ENCODE measurements at places on chromosomes 7 and 10. TPM values are rescaled to one million over a fixed set of nuclear protein-coding genes. Genes with fewer than 3 reads are reported as not detected.

- H3K27me3 ChIP-seq, result no peaks in the 10 kb centered on the region
- H3K4me1 ChIP-seq, result no peaks in the 10 kb centered on the region
- no peak overlapping the region for H3K4me3 ChIP-seq
- H3K27ac ChIP-seq, result no peak overlapping the region
Observed at GRCh38 chr7:86920154-86920553, 139.3 kb downstream of the ELAPOR2 start.

- peaks cover 16% of the 10 kb centered on the region for H3K4me1 ChIP-seq
- no peaks in the 10 kb centered on the region for H3K36me3 ChIP-seq
- H3K27me3 ChIP-seq, result no peaks in the 10 kb centered on the region
- no peak overlapping the region for H3K4me3 ChIP-seq
Observed at GRCh38 chr10:35872671-35873070, 230.6 kb upstream of the FZD8 start.

GRCh38 chr7:121406944-121407343 lies 10.8 kb upstream of the FAM3C start:
- peak overlapping the region; percentile 81 for H3K27ac ChIP-seq
- peaks cover 6% of the 10 kb centered on the region for H3K4me1 ChIP-seq
- H3K4me3 ChIP-seq, result no peak overlapping the region
- H3K36me3 ChIP-seq, result no peaks in the 10 kb centered on the region

DNA sequence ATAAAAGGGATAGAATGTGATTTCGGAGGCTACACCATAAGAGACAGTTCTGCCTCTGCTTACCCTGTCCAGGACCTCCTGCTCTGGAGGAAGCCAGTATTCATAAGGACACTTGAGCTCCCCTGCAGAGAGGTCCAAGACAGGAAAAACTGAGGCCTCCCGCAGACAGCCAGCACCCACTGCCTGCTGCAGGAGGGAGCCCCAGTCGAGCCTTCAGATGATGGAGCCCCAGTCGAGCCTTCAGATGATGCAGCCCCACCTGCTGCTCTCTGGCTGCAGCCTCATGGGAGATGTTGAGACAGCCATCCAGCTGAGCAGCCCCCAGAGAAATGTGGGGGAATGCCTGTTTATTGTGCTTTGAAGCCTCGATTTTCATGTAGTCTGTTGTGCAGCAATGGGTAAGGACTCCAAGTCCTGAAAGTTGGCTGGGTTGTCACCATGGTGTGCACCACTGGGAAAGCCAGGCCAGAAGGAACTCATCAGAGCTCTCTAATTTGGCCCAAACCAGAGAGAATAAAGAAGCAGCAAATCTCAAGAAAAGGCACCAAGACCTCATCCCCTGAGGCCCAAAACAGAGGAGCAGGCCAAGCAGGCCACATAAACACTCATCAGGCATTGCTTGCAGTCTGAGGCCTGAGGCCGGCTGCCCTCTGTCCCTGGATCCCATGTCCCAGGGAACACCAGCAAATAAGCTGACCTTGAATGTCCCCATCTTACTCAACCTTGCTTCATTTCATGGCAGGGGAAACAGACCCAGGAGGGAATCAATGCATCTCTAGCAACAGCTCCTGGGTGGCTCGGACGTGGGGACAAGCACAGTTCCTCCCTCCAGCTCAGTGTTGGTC lies 30.9 kb downstream of the CALML5 start:
- no peaks in the 10 kb centered on the region for H3K36me3 ChIP-seq
- peaks cover 38% of the 10 kb centered on the region for H3K4me1 ChIP-seq
- DNase-seq, result no peak

DNA sequence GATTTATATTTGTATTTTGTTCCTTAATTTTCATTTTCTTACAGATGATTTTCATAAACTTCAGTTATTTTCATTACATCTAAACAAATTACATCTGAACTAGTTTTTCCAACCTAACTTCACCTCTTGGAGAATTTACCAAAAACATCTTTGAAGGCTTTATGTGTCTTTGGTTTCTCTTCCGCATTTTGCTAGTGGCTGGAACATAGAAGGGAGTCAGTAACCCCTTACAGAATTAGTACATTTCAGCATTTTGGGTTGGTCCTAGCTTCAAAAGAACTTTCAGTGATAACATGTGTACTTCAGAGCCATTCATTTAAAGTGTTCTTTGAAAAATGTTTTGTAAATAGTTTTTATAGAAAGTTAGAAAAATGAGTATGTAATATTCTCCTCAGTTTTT lies 169.8 kb upstream of the MTPN start:
- no peaks in the 10 kb centered on the region for H3K4me1 ChIP-seq
- H3K4me3 ChIP-seq, result no peak overlapping the region
- H3K27me3 ChIP-seq, result no peaks in the 10 kb centered on the region

GRCh38 chr10:132630666-132631337 lies 93.2 kb downstream of the INPP5A start:
- no peak overlapping the region for H3K4me3 ChIP-seq
- no peak for DNase-seq
- no peaks in the 10 kb centered on the region for H3K27me3 ChIP-seq
- peak overlapping the region; percentile 86 for H3K27ac ChIP-seq
- H3K4me1 ChIP-seq, result peaks cover 41% of the 10 kb centered on the region

DNA sequence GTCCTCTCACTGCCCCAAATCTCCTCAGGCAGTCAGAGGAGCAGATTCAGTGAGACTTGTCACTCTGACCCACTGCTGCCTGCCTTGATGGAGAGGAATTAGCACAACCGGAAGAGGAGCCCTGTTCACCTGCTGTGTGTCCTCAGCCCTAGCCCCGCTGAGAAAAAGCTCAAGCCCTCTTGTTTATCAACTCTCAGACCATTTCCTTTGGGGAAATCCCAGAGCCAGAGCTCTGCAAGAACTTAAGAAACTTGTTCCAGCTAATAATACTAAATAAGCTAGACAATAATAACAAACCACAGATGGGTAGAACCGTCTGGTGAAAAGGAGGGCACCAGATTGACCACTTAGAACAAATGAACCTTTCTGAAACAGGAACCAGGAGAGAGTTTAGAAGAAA lies 37.7 kb upstream of the ITGB1 start:
- no peaks in the 10 kb centered on the region for H3K27me3 ChIP-seq
- peak overlapping the region; percentile 10 for H3K27ac ChIP-seq
- H3K36me3 ChIP-seq, result no peaks in the 10 kb centered on the region

DNA sequence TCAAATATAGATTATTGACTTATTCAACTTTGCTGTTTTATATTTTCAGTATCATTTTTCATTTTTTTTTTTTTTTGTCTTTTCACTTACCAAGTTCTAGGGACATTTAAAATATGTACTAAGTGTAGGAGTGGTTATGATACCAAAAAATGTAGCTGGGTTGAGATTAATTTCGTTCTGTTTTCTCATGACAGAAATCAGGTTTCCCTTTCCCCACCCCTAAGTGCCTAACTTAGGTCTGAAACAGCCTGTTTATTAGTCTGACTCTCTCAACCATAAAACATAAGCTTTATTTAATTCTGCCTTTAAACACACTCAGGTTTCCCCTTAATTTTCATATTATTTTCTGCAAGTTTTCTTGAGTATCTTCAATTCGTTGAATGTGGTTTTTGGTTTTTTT lies 22.1 kb downstream of the TMEM106B start:
- no peak overlapping the region for H3K4me3 ChIP-seq
- H3K4me1 ChIP-seq, result no peaks in the 10 kb centered on the region
- no peaks in the 10 kb centered on the region for H3K36me3 ChIP-seq
- no peaks in the 10 kb centered on the region for H3K27me3 ChIP-seq

GRCh38 chr7:52005613-52006012 lies 689.0 kb upstream of the COBL start:
- no peaks in the 10 kb centered on the region for H3K27me3 ChIP-seq
- no peak overlapping the region for H3K4me3 ChIP-seq
- no peak for DNase-seq
- H3K4me1 ChIP-seq, result no peaks in the 10 kb centered on the region

DNA sequence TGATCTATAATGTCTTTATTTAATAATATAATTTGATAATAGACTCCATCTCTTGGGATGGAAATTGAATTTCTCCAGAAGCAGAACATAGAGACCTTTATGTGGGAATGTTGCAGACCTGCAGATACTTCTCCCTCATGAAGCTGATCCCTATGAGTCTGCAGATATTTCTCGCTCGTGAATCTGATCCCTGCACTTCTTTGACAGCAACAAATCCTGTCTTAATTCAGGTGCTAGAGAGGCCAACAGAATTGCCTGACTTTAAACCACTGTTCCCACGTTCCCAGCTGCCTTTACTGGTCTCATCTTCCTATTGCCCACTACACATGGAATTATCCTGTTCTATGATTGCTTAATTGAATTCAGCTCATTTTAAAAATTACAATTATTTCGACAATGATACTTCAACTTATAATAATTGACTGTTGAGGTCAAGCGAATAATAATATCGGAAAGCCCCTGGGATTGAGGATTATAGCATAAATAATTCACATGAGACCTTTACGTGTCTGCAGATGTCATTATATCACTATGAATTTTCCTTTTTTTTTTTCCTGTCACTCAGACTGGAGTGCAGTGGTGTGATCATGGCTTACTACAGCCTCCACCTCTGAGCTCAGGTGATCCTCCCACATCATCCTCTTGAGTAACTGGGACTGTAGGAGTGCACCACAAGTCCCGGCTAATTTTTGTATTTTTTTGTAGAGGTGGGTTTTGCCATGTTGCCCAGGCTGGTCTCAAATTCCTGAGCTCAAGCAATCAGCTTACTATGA lies 486.4 kb upstream of the ADARB2 start:
- no peaks in the 10 kb centered on the region for H3K27me3 ChIP-seq
- no peaks in the 10 kb centered on the region for H3K36me3 ChIP-seq
- H3K4me3 ChIP-seq, result no peak overlapping the region
- H3K4me1 ChIP-seq, result no peaks in the 10 kb centered on the region
- H3K27ac ChIP-seq, result no peak overlapping the region

GRCh38 chr10:131264110-131264788 lies 47.3 kb downstream of the TCERG1L start:
- no peak overlapping the region for H3K4me3 ChIP-seq
- no peak for DNase-seq
- H3K4me1 ChIP-seq, result no peaks in the 10 kb centered on the region
- H3K36me3 ChIP-seq, result no peaks in the 10 kb centered on the region

- no peaks in the 10 kb centered on the region for H3K36me3 ChIP-seq
- H3K4me1 ChIP-seq, result peaks cover 23% of the 10 kb centered on the region
- no peak overlapping the region for H3K4me3 ChIP-seq
- H3K27ac ChIP-seq, result peak overlapping the region; percentile 71
Observed at GRCh38 chr7:151429560-151430331, 10.2 kb downstream of the CRYGN start.

GRCh38 chr10:13161857-13162271 lies 506 bp downstream of the MCM10 start:
- peak overlapping the region; percentile 18 for H3K4me3 ChIP-seq
- no peaks in the 10 kb centered on the region for H3K27me3 ChIP-seq
- H3K27ac ChIP-seq, result no peak overlapping the region
- no peaks in the 10 kb centered on the region for H3K4me1 ChIP-seq

DNA sequence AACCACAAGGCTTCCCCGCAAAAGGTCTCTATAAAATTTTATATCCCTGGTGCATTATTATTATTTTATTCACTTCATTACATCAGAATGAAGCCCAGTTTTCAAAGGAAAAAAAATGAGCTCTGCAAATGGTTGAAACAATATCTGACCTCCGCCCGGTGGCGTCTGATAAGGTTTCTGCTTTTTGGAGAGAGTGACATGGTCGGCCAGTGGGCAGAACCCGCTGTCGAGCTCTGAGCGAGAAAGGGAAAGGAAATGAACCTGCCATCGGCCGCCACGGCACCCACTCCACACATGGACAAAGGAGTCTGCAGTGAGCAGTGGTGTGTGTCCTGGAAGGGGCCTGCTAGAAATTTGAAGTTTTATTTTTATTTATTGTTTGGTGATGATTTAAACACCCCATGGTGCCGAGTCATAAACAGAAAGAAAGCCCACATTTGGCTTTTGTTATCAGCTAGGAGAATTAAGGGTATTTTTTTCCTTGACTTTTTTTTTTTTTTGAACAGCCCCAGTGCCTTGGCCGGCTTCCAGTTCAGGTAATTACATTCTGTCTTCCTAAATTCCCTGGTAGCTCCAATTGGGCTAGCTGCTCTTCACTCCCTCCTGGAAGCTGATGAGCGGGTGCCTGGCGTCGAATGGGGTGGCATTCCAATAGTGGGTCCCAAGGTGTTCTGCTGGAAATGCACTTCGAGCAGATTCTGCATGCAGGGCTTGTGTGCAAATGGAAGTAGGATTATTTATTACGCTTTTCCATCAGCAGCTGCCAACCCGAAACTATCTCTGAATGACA lies 149.4 kb upstream of the MKI67 start:
- H3K4me1 ChIP-seq, result no peaks in the 10 kb centered on the region
- no peak overlapping the region for H3K27ac ChIP-seq
- no peak for DNase-seq

- no peaks in the 10 kb centered on the region for H3K36me3 ChIP-seq
- no peaks in the 10 kb centered on the region for H3K27me3 ChIP-seq
- no peak overlapping the region for H3K4me3 ChIP-seq
- DNase-seq, result no peak
Observed at GRCh38 chr7:135445690-135446089, 64.2 kb downstream of the CNOT4 start.

GRCh38 chr7:123871998-123872867 lies 27.3 kb downstream of the HYAL4 start:
- H3K27ac ChIP-seq, result no peak overlapping the region
- H3K4me3 ChIP-seq, result no peak overlapping the region
- no peaks in the 10 kb centered on the region for H3K27me3 ChIP-seq
- H3K4me1 ChIP-seq, result no peaks in the 10 kb centered on the region
- H3K36me3 ChIP-seq, result no peaks in the 10 kb centered on the region

GRCh38 chr10:30536578-30536977 lies 93.0 kb downstream of the LYZL2 start:
- no peaks in the 10 kb centered on the region for H3K27me3 ChIP-seq
- DNase-seq, result no peak
- H3K4me3 ChIP-seq, result no peak overlapping the region
- H3K4me1 ChIP-seq, result no peaks in the 10 kb centered on the region

- DNase-seq, result no peak
- H3K4me1 ChIP-seq, result no peaks in the 10 kb centered on the region
- no peak overlapping the region for H3K27ac ChIP-seq
- H3K27me3 ChIP-seq, result no peaks in the 10 kb centered on the region
- H3K4me3 ChIP-seq, result no peak overlapping the region
Observed at GRCh38 chr10:115950320-115950719, 322.7 kb downstream of the GFRA1 start.

DNA sequence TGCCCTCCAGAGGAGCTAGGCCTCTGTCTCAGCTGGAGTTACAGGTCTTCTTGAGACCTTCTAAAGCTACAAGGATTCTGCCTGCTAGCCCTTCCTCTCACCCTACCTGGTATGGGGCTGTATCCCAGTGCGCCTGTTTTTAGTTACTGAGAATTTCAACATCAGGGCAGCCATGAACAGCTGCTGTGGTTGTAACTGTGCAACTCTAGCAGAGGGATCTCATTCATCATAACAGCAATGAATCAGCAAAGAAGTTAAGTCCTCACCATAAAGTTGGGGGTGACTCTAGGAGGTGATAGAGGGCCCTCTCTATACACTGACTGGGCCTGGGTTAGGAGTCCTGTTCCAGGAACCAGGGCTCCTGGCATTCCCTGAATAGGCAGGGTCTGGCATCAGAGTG lies 14.0 kb upstream of the CDH23 start:
- no peak for DNase-seq
- no peaks in the 10 kb centered on the region for H3K27me3 ChIP-seq
- H3K27ac ChIP-seq, result no peak overlapping the region
- no peaks in the 10 kb centered on the region for H3K36me3 ChIP-seq
- no peak overlapping the region for H3K4me3 ChIP-seq

Gene RASA4B
- 0.52 TPM for total RNA-seq

Gene GPC2
- total RNA-seq, result 5.3 TPM

Gene TMEM225B
- 0.24 TPM for total RNA-seq

Gene TBC1D12
- total RNA-seq, result 26.1 TPM

Gene SH2D4B
- total RNA-seq, result not detected

Gene CRHR2
- total RNA-seq, result not detected

Gene AGR3
- total RNA-seq, result 74.3 TPM

Gene TMEM130
- 0.90 TPM for total RNA-seq

Gene C7orf33
- total RNA-seq, result not detected

Gene ZNF467
- total RNA-seq, result 5.9 TPM

Gene ANKIB1
- total RNA-seq, result 35.3 TPM
